Midbrain (tissue), 1 donor: ENCODE measurements at places on chromosomes 2 and 18.

DNA sequence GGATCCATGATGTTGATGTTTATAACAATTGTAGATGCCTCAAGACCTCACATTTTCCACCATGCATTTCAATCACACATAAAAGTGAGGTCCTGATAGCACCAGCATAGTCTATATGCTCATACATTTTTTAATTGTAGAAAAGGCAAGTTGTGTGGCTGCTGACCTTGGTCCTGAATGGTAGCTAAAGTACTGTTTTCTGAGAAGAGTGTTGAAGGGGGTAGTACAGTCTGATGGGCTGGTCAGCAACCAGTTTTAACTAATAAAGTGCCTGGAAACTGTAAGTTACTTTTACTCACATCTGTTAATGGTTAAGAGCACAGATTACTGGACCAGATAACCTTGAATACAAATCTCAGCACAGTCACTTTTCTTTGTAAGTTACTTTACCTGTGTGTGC is 15.9 kb downstream of the ZNF638 start:
- no peak for DNase-seq

DNA sequence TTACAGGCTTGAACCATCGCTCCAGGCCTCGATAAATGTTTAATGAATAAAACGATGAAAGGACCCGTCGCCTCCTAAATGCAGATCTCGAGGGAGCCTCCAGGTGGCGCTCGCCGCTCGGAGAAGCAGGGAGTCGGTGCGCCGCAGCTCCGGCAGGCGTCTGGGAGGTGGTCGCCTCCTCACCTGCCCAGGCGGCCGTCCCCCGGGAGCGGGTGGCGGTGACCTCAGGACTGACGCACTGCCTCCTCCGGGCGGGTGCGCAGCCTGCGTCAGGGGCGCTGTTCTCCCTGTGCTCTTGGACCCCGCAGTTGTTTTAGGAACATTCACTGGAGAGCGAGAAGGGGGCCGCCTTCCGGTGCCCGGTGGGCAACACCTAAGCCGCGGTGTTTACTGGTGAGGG is 38.6 kb upstream of the POLE4 start:
- peak; percentile 54 for DNase-seq

DNA sequence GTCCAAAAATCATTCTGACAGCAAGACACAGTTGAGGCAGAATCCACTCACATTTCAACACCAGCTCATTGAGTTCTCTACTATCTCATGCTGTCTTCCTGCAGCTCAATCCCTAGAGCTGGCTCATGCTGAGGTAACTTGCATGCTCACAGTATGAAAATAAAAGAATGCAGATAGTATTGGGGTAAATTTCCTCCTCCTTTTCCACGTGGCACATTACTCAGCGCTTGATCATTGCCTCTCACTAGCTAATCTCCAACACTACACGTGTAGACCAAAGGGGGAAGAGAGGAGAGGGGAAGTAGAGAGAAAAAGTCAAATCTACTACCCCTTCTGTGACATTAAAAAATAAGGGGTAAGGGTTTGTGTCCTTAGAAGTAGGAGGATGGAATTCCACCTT is 300.6 kb downstream of the AFF3 start:
- DNase-seq = no peak

GRCh38 chr2:51350100-51350499 is 318.2 kb upstream of the NRXN1 start:
- DNase-seq = no peak

DNA sequence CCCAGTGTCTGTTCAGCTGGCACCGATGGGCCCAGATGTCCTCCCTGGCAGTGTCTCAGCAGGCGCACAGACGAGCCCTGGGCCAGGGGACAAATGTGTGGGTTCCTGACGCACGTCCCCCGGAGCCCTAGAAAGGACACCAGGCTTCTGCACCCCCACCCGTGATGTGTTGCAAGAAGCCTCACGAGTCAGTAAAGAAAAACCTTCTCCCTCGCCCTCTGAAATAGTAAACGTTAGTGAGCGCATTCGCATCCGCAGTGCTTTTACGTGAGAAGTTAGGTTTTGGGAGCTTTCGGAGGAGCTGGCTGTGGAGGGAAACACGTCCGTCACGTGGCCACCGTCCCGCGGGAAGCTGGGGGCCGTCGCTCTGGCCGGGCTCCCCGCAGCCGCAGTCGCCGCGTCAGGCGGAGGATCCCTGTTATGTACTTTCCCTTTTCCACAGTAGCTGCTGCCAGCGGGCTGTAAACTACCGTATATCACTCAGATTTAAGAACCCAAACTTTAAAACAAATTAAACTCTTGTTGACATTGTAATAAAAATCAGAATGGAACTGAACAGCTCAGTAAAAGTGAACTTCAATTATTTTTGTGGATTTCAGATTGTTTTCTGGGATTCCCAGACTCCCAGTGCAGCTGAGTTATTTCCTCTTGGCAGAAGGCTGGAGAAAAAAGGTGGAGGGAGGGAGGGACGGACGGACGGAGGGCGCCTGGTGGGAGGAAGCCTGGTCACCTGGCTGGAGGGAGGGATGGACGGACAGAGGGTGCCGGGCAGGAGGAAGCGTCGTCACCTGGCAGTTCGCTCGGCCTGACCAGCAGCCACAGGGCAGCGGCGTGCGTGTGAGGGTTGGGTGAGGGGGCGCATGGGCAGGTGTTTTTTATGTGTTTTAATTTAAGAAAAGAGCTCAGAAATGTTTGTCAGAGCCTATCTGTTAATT is 112.1 kb downstream of the NFATC1 start:
- DNase-seq = peak; percentile 84

GRCh38 chr18:2568129-2568528 is 3.2 kb downstream of the METTL4 start:
- no peak for DNase-seq

DNA sequence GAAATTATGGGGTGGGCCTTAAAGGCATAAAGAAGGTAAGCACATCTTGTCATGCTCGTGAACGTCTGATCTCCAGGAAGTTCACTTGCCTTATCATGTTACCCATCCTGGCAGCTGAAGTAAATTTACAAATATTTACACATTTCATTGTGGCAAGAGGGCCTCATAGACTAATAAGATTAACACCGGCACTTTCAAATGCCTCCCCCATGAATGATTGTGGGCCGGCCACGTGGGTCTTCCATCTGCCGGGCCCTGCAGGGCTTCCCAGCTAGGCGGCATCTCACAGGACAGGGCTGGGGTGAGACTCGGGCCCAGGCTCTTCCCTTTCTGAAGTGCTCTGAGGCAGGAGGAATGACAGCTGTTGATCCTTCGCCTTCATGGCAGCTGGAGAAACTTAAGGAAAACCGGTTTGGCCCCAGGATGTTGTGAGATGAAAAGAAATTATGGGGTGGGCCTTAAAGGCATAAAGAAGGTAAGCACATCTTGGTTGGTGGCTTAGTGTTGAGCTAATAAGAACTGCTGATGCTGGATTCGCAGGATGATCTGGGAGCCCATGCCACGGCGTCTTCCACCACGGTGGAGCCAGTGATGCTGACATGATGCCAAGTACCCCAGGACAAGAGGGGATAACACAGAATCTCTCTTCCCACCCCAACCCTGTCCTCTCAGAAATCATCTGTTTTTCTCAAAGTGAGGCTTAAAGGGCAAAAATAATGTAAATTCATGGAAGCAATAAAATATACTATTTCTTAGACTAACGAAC is 176.3 kb downstream of the SEPTIN10 start:
- DNase-seq = no peak

DNA sequence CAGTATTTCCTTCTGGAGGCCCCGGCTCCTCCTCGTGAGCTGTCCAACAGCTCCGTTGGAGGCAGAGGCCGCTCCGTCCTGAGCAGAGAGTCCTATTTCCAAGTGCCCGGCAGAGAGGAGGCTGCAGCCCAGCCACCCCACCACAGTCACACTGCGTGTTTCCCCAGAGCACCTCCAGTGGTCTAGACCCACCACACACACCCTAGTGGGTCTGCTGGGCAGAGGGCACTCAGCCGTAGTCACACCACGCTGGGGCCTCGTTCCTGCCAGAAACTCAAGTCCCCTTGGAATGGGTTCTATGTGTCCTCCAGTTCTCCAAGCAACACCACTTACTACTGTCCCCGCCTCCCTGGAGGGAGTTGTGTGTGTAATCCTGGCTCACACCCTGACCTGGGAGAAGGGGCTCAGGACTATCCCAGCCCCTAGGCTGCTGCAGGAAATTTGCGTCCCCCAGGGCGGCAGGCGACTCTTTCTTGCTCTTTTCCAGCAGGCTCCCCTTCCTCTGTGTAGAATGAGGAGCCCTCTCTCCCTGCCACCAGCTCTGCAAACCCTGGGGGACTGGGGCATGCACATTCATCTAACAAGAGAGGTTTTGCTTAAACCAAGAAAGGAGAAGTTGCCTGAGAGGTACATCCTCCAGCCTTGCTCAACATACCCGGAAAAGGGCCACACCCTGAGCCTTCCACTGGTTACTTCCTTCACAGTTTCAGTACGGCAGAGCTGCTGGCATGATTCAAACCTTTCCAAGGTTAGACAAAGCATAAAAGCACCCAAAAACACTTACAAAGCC is 114.1 kb downstream of the NDUFA10 start:
- no peak for DNase-seq

- DNase-seq = no peak
Observed at GRCh38 chr18:44799907-44800421, 119.3 kb downstream of the SETBP1 start.

DNA sequence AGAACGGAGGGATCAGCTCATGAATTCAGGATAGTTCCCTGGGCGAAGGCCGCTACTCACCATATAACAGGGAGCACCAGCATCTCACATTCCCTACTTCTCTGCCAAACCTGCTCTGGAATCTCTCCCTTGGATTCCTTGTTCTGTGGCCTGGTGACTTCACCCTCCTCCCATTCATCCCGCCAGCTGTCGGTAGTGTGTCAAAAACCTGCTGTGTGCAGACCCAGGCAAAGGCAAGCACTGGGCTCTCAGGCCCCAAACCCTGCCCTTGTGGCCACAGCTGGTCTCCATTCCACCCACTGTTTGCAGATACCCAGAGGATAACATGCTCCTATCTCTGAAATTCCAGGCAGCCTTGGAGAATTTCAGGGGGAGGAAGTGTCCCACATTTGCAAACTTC is 151.6 kb downstream of the CAPN13 start:
- no peak for DNase-seq

DNA sequence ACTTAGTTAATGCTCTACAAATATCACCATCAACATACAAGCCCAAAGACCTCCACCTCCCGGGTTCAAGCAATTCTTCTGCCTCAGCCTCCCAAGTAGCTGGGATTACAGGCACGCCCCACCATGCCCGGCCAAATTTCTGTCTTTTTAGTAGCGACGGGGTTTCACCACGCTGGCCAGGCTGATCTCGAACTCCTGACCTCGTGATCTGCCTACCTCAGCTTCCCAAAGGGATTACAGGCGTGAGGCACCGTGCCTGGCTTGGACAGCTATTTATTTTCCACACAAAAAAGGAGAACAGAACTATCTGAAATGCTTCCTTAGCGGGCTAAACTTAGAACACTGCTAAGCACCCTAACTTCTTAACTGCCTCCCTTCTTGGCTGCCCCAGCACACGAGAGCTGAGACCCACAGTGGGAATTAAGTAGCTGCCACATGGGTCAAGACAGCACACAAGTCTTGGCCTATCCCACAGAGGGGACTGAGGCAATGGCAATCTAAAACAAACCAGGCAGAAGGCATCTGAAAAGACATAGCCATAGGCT is 24.8 kb downstream of the CYTIP start:
- DNase-seq = no peak

GRCh38 chr2:18741895-18742732 is 152.7 kb upstream of the NT5C1B start:
- DNase-seq = peak; percentile 5

DNA sequence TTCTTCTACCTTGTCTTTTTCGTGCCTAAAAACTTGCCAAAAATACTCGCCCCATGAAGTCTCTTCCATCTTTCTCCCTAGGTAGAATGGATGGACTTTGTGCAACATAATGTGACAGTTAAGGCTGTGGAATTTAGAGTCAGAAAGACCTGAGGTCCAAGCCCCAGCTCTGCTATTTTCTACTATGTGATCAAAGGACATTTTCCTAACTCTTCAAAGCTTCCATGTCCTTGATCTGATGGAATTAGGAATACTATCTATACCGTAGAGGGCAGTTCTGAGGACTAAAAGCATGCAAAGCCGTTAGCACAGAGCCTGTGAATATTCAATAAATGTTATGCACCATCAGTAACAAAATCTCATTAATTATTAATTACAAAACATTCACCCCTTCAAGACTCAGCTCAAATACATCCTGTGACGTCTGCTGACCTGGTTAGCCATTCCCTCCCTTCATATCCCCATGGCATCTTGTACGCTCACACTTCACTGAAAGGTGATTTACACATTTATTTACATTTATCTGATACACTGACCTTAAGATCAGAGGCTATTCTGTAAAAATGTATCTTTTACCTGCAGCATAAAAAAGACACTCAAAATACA is 15.1 kb downstream of the IWS1 start:
- no peak for DNase-seq

GRCh38 chr18:48854780-48855179 is 96.0 kb downstream of the SMAD7 start:
- no peak for DNase-seq

DNA sequence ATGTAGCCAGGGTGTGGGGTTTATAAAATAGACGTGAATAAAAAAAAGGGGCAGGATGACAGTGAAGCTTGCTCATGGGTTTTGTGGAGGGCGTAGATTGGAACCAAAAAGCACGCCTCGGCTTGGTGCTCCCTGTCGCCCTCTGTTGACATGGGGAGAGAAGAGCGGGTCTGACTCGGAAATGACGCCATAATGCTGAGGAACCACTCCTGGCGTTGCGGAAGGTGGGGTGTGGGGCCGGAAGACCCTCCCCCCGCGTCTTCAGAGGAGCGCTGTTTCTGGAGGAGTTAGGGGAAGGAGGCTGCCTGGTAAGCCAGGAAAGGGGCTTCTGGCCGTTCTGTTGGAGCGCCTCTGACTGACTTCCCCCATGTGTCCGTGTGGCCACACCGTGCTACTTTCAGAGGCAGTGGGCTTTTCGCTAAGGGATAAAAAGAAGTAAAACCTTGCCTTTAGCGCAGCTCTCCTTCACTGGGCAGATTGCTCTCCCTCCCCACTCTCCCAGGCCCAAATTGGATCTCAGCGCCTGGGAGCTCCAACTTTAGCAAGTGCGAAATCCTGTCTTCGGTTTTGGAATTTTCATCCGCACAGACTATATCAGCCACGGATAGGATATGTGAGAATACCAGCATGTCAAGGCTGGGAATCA is 42.8 kb downstream of the PLEKHA3 start:
- DNase-seq = peak; percentile 67

DNA sequence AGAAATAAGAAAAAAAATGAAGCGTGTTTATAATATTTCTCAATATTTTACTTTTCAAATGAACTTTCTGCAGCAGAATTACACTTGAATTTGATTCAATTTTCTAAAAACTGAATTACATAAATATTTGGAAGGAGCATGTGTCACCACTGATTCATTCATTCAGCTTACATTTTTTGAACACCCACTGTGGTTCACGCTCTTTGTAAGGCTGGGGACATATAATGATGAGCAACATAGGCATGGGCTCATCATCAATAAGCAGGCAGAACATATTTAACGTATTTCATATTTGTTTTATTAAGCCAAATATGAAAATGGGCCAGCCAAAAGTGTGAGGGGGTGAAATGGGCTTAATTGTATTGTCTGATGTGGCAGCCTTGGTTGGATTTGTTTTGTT is 209.1 kb downstream of the CTNNA2 start:
- DNase-seq = no peak
